Coronary artery (tissue), 2 donors: ENCODE measurements at places on chromosomes 12 and 14.

GRCh38 chr12:116955382-116956021 is 44.8 kb downstream of the FBXW8 start:
- DNase-seq: no peak

DNA sequence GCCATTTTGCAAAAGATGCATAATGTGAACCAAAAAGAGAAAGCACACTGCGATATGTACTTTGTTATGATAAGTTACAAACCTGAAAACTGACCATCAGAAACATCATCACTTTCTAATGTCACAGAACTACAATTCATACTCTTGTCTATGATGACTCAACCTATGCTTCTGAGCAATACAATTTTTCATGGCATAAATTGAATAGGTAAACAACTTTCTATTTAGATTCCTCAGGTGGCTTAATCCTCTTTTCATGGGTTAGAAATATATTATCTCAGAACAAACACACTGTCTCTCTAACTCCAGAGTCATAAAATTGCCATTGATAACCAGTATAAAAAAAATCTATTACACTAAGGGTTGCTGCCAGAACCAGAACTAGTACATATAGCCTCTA is 1715.0 kb upstream of the FLRT2 start:
- DNase-seq: no peak

GRCh38 chr12:132263451-132264049 is 65.8 kb downstream of the GALNT9 start:
- DNase-seq: no peak

DNA sequence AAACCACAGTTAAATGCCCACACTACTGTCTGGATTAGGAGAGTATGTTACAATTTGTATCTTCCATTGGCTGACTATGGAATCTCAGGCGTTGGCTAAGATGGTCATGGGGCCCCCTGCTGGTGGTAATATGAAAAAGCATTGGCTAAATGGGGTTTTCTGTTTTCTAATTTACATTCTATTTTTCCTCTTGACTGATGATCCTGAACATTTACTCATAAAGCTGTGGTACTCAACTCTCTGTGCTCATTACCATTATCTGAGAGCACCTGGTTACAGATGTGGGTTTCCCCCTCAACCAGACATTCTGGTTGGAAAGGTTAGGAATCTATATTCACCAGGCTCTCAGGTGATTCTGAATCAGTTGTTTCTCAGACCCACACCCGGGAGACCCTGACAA is 64.8 kb downstream of the WSCD2 start:
- no peak for DNase-seq

- no peak for DNase-seq
Observed at GRCh38 chr14:98368916-98369315, 903.1 kb downstream of the BCL11B start.

- no peak for DNase-seq
Observed at GRCh38 chr12:108967869-108968540, 52.9 kb downstream of the SVOP start.

DNA sequence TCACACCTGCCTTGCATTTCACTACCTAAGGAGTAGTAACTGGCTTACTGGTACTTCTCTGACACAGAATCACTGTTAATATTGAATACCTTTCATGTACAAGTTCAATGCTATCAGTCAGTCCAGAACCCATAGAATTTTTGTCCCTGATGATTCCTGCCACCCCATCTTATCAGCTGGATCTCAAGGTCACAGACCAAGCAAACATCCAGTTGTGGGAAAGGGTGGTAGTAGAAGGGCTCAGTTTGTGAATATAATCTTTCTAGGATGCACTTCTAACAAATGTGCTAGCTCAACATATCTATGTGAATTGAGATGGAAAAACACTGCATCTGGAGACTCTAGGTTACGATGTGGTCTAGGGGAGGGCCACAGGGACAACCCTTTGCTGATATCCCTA is 14.1 kb downstream of the PPP1CC start:
- no peak for DNase-seq

DNA sequence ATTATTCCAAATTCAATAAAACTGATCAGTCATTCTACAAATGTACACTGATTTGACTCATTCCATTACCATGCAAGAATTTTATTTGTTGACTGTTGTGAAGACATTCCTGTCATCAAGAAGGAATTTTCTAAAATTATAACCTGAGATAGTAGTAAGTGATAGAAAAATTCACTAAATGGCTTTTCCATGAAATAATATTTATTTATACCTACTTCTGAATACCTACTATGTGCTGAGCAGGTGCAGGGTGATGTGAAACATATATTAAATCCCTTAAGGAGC is 841.7 kb downstream of the NRXN3 start:
- no peak for DNase-seq

DNA sequence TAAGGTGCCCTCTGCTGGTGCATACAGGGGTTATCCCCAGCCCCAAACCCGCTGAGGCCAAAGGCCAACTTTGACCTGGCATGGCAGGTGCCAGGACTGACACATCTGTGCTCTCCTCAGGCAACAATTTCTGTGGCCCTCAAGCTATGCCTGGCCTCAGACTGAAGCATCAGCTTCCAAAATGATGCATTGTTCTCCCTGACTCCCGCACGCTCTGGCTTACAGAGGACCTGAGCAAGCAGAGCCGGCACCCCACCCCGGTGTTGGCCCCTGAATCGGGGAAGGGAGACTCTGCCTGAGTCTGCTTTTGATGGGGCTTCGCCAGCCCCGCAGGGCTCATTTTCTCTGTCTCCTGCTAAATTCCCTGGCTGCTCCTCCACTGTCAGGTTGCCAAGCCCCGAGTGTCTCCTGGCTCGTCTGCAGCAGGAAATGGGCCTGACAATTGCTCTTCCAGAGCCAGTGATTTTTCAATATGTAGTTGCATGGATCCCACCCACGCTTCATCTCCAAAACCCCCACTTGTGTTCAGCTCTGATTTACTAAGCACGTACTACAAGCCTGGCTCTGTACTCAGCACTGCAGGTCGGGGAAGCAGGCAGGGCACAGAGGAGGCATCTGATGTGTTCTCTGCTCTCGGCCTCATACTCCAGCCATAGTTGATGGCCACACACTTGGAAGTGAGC is 126.1 kb downstream of the SLC38A6 start:
- no peak for DNase-seq

DNA sequence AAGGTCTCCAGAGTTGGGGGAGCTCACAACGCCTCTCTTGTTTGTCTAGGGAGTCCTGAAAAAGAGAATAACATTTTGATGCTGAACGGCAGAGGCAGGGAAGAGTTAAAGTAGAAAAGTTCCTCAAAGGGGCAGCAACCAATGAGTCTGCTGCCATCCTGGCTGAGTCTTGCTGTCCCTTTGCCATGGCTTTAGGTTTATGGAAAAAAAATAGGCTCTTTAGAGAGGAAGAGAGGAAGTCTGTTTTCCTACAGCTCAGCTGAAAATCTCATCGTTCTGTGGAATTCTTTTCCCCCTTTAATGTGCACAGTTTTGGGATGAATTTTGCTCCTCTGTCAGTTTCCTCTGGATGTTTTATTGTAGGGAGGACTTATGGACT is 314.8 kb upstream of the TBX3 start:
- DNase-seq: no peak

- peak; percentile 89 for DNase-seq
Observed at GRCh38 chr12:124928095-124928911, 13.9 kb upstream of the UBC start.

DNA sequence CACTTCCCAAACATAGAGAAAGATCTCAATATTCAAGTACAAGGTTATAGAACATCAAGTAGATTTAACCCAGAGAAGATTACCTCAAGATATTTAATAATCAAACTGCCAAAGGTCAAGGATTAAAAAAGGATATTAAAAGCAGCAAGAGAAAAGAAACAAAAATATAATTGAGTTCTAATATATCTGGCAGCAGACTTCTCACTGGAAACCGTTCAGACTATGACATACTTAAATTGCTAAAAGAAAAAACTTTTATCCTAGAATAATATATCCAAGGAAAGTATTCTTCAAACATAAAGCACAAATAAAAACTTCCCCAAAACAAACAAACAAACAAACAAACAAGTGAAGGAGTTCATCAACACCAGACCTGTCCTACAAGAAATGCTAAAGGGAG is 92.4 kb downstream of the FSCB start:
- no peak for DNase-seq

- DNase-seq: no peak
Observed at GRCh38 chr14:105223770-105224544, 24.4 kb upstream of the BTBD6 start.

DNA sequence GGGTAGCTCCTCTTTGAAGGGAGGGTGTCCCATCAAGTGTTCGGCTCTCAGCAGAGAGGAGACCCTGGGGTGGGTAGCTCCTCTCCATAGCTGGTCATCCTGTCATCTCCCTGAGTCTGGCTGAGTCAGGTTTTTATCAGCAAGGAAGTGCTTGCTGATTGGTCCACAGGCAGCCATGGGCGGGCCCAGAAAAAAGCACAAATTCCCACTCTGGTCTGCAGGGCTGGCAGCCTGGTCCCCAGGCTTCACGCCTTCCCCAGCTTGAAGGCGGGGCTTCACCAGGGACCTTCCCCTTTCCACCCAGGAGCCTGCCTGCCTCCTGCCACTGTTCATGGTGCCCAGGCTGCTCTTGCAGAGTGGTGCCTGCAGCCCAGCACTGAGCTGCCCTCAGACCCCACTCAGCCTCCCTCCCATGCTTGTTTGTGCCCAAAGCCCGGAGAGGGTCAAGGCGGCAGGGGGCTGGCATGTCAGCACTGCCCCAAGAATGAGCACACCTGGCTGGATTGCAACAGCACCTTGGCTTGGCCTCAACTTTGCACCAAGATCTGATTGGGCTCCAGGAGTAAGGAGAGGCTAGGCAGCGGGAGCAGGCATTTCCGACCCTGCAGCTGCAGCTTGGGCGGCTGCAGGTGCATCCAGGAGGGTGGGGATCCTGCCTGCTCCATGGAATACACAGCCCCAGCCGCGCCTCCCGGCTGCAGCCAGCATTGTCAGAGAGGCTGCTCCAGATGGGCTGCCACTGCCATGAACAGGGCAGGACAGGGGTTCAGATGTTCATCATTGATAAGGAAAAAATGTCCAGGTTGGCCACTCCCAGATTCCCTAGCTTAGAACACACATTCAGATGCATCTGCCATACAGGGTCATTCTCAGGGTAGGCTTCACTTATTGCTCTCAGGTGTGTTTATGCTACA is 22.0 kb upstream of the WDR89 start:
- no peak for DNase-seq

DNA sequence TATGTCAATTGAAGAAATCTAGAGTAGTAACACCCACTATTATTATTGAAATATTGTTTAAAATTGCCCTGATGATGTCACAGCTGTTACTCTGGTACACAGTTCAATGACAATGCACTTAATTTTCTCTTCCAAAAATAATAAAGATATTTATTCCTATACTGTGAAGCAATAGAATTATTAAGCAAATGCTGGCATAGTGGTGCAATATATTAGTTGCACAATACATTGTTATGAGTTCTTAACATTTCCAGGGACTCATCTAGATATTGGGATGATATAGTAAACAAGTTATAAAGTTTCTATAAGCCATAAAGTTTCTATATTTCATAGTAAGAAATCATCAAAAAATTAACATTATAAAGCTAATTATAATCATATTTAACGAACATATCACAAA is 897.8 kb downstream of the LRFN5 start:
- DNase-seq: no peak

GRCh38 chr14:24921903-24922302 is 128.0 kb downstream of the STXBP6 start:
- no peak for DNase-seq

DNA sequence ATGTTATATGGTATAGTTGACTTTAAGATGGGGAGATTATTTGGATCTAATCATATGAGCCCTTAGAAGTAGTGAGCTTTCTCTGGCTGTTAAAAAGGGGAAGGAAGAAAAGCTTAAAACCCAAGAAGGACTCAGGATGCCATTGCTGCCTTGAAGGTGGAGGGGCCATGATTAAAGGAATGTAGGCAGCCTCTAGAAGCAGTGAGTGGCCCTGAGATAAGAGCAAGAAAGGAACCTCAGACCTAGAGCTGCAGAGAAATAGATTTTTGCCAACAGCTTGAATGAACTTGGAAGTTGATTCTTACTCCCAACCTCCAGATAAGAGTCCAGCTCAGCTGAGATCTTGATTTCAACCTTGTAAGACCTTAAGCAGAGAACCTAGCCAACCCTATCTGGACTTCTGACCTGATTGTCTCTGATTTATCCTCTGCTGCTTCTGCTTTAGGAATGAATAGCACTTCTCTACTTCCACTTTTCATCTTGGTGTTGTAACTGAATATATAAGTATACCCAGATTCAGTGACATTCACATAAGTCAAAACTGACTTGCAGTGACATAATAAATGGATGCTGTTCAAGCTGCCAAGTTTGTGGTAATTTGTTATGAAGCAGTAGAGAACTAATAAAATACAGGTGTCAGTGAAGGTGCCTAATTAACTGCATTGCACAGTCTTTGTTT is 33.5 kb downstream of the RAD51B start:
- no peak for DNase-seq

DNA sequence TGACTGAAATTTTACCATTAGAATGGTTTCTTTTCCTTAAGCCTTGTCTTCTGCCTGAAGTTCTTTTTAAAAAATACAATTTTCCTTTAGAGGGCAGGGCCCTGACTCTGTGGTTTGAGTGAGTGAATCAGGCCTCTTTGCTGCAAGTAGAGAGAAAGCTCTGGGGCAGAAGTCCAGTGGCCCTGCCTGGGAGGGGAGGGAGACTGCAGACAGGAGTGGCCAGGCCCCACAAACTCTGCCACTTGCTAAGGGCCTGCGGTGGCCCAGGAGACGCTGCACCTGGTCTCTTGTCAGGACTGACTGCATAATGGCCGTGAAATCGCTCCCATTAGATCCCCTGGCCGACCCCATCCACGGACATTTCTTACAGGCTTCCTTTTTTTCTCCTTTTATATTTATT is 25.5 kb downstream of the TSPAN11 start:
- DNase-seq: no peak

DNA sequence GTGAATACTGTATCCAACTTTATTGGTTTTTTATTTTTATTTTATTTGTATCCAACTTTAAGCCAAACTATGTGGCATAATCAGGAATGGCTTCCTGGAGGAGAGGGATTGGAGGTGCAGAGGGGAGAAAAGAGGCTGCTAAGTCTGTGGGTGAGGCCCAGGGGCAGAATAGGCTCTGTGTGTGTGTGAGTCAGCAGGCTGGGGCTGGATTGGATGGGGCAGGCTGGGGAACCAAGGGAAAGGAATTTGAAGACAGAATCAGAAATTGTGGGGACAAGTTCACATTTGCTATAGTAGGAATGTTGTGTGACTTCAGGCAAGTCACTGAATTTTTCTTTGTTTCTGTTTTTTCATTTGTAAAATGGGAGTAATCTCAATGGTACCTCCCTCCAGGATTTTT is 12.8 kb upstream of the RILPL1 start:
- no peak for DNase-seq

DNA sequence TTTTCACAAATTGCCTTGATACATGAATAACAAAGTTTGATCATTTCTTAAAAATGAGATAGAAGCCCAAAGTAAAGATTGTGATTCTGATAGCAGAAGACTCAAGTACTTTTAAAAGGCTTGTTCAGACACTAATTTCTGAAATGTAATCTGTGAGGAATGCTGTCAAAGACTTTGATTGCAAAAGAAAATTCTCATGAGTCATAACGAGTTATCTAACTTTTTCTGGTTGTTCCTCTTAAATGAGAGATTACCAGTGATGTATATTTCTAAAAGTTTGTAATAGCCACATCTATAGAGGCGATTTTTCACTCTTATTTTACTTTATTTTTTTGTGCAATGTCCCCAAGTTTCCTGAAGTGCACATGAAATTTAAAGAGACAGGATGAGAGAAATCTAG is 7.0 kb downstream of the PYGL start:
- no peak for DNase-seq
